ENCODE measurements at places on chromosomes 1 and 21.

DNA sequence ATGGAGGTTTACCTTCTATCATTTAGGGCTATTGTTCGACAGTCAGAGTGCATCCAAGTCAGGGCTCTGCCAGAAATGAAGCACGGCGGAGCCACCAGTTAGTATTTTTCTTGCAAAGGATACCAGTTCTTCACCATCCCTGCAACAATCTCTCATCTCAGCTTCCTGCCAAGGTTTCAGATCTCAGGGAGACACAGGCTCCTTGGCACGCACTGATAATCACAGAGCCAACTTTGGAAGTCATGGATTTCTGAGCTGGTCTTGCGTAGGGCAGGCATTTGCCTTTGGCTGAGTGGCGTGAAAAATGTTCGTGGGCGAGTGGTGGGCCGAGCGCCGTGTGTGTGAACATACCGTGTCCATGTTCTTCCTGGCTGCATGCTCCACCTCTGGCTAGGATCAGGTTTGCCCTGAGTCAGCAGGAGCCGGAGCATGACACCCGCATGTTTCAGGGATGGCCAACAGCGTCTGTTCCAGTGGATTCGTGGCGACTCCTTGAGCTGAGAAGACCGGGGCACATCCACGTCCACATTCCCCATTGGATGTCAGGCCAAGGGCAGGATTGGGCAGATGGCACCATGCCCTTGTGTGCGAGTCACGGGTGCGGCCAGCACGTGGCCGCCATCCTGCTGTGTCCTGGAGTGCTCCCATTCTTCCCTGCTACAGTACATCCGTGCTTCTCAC lies 118.5 kb upstream of the C1orf174 start:
- no peak for DNase-seq

GRCh38 chr1:114436799-114437198 lies 74.2 kb downstream of the TRIM33 start:
- no peak for DNase-seq

DNA sequence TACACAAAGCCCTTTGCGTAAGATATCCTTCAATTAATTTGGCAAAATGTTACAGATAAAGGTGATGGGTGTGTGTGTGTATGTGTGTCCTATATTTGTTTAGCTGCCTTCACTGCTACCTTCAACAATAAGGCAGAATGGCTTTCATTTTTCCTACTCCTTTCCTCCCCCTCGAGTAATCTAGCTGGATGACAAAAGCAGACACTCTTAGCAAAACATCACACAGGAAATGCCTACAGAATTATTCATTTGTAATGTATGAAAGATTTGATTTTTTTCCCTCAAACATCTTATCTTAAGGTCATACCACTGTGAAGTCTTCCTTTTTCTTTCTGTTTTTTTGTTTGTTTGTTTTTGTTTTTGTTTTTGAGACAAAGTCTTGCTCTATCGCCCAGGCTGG lies 10.6 kb downstream of the PTPN22 start:
- no peak for DNase-seq

- DNase-seq, result no peak
Measured at GRCh38 chr1:154411525-154411924, 6.4 kb downstream of the IL6R start.

GRCh38 chr21:24995216-24995615 lies 612.1 kb downstream of the MRPL39 start:
- DNase-seq, result no peak

- DNase-seq, result no peak
Measured at GRCh38 chr1:39762550-39763540, 8.3 kb downstream of the OXCT2 start.

DNA sequence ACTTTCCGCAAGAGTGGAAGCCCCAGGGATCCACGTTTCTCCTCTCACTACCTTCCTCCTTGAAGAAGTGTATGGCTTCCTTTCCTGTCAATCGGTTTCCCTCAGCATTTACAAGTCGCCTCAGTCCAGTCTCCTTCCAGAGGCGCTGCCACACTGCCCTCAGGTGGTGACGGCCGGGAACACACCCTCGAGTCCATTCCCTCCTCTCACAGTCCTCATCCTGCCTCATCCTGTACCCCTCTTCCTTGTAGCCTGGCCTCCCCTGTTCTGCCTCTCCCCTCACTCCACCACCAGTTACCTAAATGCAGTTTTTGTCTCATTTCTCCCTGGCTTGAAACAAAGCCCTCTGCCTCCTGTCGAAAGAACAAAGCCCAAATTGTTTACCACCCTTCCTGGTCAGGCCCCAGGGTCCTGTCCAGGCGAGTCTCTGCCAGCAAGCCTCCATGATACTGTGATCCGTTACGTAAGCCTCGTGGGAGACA lies 23.2 kb upstream of the LSM10 start:
- DNase-seq, result peak; percentile 88

- DNase-seq, result peak; percentile 18
Measured at GRCh38 chr1:28236656-28237322, 865 bp downstream of the ATP5IF1 start.

DNA sequence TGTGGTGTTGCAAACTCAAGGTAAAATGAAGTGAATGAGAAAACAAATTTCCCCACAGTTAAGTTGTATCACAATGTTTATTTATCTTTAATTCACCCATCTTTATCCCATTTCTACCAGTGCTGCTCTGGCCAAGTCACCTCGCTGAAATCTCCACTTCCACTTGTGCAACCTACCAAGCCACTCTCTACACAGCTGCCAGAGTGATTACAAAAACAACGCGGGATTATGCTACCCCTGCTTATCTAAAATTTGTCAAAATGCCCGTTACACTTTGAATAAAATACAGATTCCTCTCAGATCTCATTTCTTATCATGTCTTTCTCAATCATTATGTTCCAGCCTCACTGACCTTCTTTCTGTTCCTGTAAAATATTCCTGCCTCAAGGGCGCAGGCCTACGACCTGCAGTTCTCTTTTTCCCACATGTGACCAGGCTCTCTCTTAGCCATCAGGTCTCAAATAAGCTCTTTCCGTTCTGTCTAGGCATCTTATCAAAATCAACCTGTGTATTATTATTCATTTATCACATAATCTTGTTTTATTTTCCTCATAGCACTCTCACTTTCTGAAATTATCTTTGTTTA lies 95.6 kb downstream of the NTMT2 start:
- DNase-seq, result no peak

- no peak for DNase-seq
Measured at GRCh38 chr1:162135271-162135775, 65.8 kb downstream of the NOS1AP start.

GRCh38 chr21:36704958-36705678 lies 6.2 kb downstream of the SIM2 start:
- DNase-seq, result no peak

DNA sequence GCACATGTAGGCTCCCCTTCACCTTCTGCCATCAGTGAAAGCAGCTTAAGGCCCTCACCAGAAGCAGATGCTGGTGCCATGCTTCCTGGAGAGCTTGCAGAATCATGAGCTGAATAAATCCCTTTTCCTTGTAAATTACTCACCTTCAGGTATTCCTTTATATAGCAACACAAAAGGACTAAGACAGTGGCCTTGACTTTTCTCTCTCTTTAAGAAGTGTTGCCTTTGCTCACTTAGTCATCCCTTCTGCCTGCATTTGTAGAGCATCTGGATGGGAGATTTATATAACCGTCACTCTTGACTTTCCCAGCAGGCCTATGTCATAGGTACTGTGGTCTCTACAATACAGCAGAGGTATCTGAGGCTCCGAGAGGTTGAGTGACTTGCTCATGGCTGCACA lies 3.7 kb downstream of the PCSK9 start:
- no peak for DNase-seq

DNA sequence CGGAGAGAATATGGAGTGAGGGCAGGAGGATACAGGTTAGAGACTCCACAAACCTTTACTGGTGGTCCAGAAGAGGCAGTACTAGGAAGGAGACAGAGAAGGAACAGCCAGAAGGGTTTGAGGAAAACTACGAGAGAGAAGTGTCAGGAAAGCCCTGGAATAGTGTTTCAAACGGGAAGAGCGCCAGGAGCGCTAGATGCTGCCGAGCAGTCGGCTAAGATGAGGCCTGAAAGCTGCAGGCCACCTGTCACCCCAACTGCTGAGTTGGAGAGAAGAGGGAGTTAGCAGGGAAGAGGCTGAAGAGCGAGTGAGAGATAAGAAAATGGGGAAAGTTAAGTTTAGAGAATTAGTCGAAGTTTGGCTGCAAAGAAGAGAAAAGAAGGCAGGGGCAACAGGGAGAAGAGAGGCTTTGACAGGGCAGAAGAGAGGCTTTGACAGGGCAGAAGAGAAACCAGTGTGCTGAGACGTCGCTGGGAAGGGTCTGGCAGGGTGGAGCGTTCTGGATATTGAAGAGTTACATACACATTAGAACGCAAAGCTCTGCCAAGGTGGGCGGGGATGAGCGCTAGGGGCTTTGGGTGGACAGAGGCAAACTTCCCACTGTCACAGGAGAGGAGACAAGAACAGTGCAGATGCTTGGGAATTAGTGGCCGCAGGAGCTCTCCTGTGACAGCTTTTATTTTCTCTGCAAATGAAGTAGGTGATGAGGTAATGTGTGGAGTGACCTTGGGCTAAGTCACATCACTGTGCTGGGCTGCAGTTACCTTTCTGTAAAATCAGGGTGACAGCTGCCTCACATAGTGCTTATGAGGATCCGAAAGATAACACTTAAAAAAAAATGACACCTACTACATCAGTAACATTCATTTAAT lies 31.2 kb downstream of the PCSK9 start:
- no peak for DNase-seq

- no peak for DNase-seq
Measured at GRCh38 chr1:170204121-170204520, 58.4 kb downstream of the NTMT2 start.

- DNase-seq, result no peak
Measured at GRCh38 chr21:30126576-30126975, 40.0 kb downstream of the CLDN17 start.

All from activated naive CD4-positive, alpha-beta T cell treated with anti-CD3 and anti-CD28 coated beads, Interleukin-2, amount 50 U/mL, for 16 hours (primary cell).